ENCODE measurements at places on chromosomes 5 and 9. TPM values are rescaled to one million over a fixed set of nuclear protein-coding genes. Genes with fewer than 3 reads are reported as not detected.

DNA sequence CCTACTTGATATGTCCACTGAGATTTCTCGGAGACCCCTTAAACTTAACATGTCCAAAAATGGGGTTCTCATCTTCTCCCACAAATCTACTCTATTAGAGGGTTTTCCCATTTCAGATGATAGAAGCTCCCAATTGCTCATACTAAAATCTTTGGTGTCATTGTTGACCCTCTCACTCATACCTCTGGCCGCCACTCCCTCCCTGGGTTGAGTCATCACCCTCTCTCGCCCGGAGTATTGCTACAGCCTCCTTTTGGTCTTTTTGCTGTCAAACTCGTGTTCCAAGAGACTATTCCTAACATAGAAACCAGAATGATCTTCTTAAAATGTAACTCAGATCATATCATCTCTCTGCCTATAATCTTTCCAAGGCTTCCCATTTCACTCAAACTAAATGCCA, 91.0 kb upstream of the GNAQ start:
- no peaks in the 10 kb centered on the region for H3K36me3 ChIP-seq
- H3K27ac ChIP-seq: no peak overlapping the region
- H3K27me3 ChIP-seq: no peaks in the 10 kb centered on the region
- no peak overlapping the region for H3K4me3 ChIP-seq
- no peak for DNase-seq
- H3K4me1 ChIP-seq: no peaks in the 10 kb centered on the region

GRCh38 chr9:34098307-34098706, 28.2 kb downstream of the DCAF12 start:
- no peak overlapping the region for H3K27ac ChIP-seq
- no peaks in the 10 kb centered on the region for H3K36me3 ChIP-seq
- H3K4me3 ChIP-seq: no peak overlapping the region
- H3K27me3 ChIP-seq: no peaks in the 10 kb centered on the region

DNA sequence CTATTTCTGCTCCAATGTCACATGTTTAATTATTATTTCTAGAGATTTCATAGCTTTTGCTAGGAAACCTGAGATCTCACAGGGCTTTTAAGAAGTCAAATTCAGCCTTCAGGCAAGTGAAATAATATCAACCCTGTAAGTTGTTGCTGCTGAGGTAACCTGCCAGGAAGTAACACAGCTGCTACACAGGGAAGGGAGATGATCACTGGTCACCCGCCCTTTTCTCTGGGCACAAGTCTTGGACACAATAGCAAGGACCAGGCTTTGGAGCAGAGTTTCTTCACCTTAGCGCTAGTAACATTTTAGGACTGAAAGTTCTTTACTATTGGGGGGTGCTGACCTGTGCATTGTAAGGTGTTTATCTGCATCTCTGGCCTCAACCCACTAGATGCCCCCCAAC, 50.1 kb downstream of the PTTG1 start:
- no peak overlapping the region for H3K4me3 ChIP-seq
- no peaks in the 10 kb centered on the region for H3K27me3 ChIP-seq
- DNase-seq: no peak
- H3K27ac ChIP-seq: no peak overlapping the region

DNA sequence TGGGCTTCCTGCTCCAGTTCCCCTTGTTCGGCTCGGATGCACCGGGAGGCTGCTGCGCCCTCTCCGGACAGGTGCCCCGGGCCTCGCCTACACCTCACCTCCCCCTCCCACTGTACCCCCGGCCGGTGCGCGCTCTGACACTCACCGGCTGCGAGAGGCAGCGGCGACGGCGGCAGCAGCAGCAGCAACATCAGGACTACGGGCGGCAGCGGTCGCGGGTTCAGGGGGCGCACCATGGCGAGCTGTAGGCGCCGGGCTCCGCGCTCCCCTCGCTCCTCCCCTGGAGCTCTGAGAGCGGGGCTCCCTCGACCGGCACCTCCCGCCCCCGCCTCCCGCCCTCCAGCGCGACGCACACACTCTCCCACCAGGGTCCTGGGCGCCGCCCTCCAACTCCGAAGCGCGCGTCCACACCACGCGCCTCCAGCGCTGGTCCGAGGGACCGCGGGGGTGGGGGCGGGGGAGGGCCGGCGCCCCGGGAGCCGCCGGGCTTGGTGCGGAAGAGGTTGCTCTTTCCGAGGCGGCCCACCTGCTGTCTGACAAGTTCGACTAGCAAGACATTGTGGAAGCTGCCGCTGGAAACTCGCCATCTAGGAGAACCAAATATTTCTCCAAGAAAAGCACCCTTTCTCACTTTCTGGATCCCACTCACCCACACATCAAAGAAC, at the start of gene GFRA3:
GFRA3 (minus strand) TSS at position 433 of the 665 bp plus-strand sequence; CDS start at position 236, 197 bp downstream.
- H3K4me3 ChIP-seq: peak within 1 kb of the TSS; percentile 29
- H3K27ac ChIP-seq: no peak within 1 kb of the TSS
- H3K27me3 ChIP-seq: no peaks in the 10 kb centered on the region
- H3K4me1 ChIP-seq: peaks cover 3% of the 10 kb centered on the region

DNA sequence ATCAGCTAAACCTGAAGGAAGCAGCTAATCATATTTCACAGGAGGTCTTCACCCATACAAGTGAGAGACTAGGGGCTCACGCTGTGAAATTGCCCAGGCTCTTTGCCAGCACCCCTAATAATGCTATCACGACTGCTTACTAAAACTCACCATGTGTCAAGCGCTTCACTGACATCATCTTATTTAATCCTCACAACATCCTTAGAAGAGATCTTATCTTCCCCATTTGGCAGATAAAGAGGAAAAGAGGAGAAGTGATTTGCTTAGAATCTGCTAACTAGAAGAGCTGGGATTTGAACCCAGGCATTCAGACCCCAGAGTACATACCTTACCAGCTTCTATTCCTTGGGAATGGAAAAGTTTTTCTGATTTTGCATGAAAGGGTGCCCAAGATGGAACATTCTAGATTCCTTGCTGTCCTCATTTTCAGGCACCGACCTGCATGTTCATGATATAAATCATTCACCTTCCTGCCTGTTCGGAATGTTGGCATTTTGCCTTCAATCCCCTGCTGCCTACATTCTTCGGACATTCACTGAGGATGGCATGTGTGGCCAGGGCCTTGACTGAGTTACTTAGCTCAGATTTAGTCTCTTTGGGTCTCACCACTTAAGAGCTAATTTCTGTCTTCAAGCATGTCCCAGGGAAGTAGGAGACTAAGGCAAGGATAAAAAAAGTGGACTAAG, 88.1 kb downstream of the SH3TC2 start:
- no peaks in the 10 kb centered on the region for H3K27me3 ChIP-seq
- no peak overlapping the region for H3K27ac ChIP-seq
- H3K4me1 ChIP-seq: no peaks in the 10 kb centered on the region
- H3K36me3 ChIP-seq: no peaks in the 10 kb centered on the region

GRCh38 chr5:132254321-132254977, 3.0 kb upstream of the PDLIM4 start:
- H3K4me1 ChIP-seq: peaks cover 8% of the 10 kb centered on the region
- H3K27me3 ChIP-seq: no peaks in the 10 kb centered on the region
- H3K36me3 ChIP-seq: no peaks in the 10 kb centered on the region
- DNase-seq: peak; percentile 7
- no peak overlapping the region for H3K4me3 ChIP-seq

DNA sequence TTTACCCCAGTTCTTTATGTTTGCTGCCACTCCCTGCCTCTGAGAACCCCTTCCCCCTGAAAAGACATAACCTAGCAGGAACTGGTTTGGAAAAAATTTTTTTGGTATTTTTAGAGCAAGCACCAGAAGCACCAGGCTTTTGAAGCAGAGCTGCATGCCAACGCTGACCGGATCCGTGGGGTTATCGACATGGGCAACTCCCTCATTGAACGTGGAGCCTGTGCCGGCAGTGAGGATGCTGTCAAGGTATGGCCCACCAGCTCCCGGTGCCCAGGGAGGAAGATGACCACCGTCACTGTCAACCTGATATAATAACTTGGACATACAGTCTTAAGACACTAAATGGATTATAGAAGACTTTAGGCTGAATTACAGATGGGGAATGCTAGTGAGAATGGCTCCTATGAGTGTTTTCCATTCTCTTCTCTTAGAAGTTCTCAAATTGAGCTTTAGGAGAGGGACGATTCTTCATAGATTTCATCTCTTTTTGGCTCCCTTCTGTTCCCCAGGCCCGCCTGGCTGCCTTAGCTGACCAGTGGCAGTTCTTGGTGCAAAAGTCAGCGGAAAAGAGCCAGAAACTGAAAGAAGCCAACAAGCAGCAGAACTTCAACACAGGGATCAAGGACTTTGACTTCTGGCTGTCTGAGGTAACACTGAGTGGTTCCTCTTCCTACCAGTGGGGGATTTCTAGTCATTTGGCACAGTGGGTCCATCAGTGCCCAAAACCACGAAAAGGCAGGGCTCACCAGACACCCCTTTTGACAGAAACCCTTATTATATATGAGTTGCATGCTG, 44.9 kb downstream of the DYNC2I2 start:
- no peak overlapping the region for H3K27ac ChIP-seq
- H3K36me3 ChIP-seq: no peaks in the 10 kb centered on the region
- no peak overlapping the region for H3K4me3 ChIP-seq

DNA sequence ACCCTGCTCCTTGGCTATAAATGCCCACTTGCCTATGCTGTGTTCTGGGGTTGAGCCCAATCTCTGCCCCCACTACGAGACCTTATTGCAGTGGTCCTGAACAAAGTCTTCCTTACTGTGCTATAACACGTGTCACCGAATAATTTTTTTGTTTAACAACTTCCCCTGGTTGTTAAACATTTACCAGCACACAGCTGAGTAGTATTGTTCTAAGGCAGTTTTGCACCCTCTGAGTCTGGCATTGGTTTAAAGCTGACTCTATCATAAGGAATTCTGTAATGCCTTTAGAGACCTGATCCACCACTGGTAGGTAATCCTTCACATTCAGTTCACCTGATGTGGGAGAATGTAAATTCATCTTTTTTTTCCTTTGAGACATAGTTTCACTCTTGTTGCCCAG, 25.6 kb upstream of the ANKRD31 start:
- no peak overlapping the region for H3K27ac ChIP-seq
- no peaks in the 10 kb centered on the region for H3K4me1 ChIP-seq
- H3K36me3 ChIP-seq: no peaks in the 10 kb centered on the region
- no peak overlapping the region for H3K4me3 ChIP-seq

- no peak overlapping the region for H3K27ac ChIP-seq
- no peaks in the 10 kb centered on the region for H3K36me3 ChIP-seq
- no peaks in the 10 kb centered on the region for H3K27me3 ChIP-seq
These were observed 180.4 kb upstream of the ITGA1 start for GRCh38 chr5:52607227-52607824.

DNA sequence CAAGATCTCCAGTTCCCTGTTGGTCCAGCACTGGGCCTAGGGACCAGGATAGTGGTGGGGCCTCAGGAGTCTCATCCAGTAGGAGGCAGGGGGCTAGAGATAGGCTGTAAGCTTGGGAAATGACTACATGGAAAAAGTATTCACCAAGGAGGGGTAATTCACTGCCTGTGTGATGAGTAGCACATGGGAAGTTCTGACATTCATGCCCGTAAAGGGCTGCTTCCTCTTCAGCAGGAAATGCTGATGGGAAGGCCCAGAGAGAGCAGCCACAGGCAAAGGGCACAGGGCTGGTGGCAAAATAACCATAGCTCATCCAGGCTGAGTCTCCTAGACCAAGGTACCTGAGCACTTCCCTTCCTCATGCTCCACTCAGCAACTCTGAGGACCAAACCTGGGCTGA, 23.1 kb upstream of the FRRS1L start:
- H3K27ac ChIP-seq: no peak overlapping the region
- H3K4me1 ChIP-seq: no peaks in the 10 kb centered on the region
- no peaks in the 10 kb centered on the region for H3K27me3 ChIP-seq
- no peak for DNase-seq
- no peak overlapping the region for H3K4me3 ChIP-seq

DNA sequence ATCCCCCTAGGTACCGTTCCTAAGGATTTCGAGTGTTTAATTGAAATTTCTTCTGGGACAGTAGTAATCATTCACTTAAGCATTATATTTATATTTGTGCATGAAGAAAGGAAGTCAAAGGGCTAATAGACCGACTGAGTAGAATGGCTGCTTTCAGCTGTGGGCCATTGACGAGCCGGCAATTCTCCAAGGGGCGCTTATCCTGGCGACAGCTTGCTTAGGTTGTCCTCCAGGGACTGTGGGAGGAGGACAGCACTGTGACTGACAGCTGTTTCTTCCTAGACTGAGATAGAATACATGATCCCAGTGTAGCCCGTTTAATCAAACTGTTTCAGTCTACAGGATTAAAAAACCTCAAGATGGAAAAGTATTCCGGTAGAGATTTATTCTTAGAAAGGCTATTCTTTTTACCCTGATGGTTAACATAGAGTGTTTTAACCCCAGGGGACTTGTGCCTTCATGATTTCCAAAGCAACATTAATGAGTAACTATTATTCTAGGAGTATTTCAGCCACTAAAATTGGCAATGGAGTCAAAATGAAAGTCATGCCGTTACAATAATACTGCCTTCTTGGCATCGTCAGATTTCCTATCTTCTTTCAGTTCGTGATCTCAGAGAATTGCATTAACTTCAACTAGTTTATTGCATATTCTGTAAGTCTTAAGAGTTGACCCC, 943.1 kb upstream of the WWC1 start:
- no peaks in the 10 kb centered on the region for H3K36me3 ChIP-seq
- H3K27me3 ChIP-seq: no peaks in the 10 kb centered on the region
- H3K4me3 ChIP-seq: no peak overlapping the region
- no peak for DNase-seq
- no peak overlapping the region for H3K27ac ChIP-seq
- H3K4me1 ChIP-seq: no peaks in the 10 kb centered on the region

DNA sequence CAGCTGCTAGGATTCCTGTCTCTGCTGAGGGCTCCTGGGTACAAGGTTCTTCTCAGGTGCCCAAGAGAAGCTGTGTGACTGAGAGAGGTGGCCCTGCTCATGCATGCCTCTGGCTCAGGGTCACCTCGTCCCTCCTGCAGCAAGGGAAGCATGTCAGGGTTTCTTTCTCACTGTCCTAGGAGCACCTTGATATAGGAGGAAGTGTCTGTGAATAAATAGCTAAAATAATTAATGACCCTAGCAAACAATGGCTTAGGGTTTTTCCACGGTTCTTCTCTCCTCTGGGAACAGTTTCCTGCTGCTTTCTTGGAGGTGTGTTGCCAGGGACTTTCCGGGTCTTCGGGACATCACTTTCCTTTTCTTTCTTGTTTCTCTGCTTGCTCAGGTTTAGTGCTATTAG, 87.2 kb downstream of the ARHGAP26 start:
- H3K4me1 ChIP-seq: no peaks in the 10 kb centered on the region
- no peak overlapping the region for H3K4me3 ChIP-seq
- no peaks in the 10 kb centered on the region for H3K27me3 ChIP-seq

- H3K4me3 ChIP-seq: no peak overlapping the region
- no peaks in the 10 kb centered on the region for H3K27me3 ChIP-seq
- DNase-seq: no peak
- H3K4me1 ChIP-seq: no peaks in the 10 kb centered on the region
These were observed 5.0 kb upstream of the C5orf24 start for GRCh38 chr5:134840811-134841210.

PCDHB14 gene
- total RNA-seq: 6.2 TPM

CFAP157 gene
- 3.5 TPM for total RNA-seq

TLX3 gene
- total RNA-seq: not detected

PRRX2 gene
- 0.30 TPM for total RNA-seq

KCNN2 gene
- total RNA-seq: 1.1 TPM

ADAMTS19 gene
- total RNA-seq: 5.4 TPM

BAAT gene
- total RNA-seq: 0.10 TPM

MRPL36 gene
- total RNA-seq: 34.0 TPM

ACOT12 gene
- not detected for total RNA-seq

SLC31A1 gene
- total RNA-seq: 12.2 TPM
